ENCODE measurements at places on chromosomes 1 and 21.
A peak's percentile ranks its signal among the peaks of the same experiment; 100 is the strongest.

- no peak for DNase-seq
- peaks cover 18% of the 10 kb centered on the region for H3K4me1 ChIP-seq
- no peaks in the 10 kb centered on the region for H3K36me3 ChIP-seq
Measured at GRCh38 chr1:205443585-205444299, 12.1 kb downstream of the BLACAT1 start.

GRCh38 chr1:200751717-200752116, 13.0 kb downstream of the CAMSAP2 start:
- H3K36me3 ChIP-seq = peaks cover 37% of the 10 kb centered on the region
- H3K27me3 ChIP-seq = no peaks in the 10 kb centered on the region
- no peak overlapping the region for H3K27ac ChIP-seq
- no peak for DNase-seq

DNA sequence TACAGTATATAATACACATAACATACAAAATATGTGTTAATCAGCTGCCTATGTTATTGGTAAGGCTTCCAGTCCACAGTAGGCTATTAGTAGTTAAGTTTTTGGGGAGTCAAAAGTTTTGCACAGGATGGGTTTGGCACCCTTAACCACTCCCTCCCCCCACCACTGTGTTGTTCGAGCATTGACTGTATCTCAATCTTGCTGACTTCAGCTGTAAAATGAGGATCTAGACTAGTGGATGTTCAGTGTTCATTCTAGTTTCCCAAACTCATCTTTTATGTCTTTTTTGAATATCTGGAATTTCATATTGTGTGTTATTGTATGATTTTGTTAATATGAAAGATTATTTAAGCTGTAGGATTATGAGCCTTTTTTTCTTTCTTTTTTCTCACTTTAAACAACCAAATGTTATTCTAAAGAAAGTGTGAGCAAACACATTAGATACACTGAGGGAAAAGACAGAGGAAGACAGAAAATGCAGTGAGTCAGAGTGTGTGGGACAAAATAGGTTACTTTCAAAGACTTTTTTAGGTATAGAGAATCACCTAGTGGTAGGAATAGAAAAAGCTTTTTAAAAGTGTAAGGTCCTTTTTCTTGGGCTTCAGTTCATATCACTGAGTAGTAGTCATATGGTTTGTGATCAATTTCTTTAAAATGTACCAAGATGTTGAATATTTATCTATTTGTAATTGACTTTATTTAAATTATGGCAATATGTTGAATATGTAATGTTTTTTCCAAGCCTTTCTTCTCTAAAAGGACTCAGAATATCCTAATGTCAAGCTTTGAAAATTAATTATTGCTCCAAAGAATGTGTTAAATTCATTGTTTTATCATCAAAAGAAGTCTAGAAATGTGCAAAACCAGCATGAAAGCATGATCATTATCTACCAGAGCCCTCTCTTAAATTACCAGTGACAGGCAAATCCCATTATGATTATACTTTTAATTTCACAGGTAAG, 17.9 kb upstream of the CENPF start:
- H3K4me1 ChIP-seq = peaks cover 38% of the 10 kb centered on the region
- no peaks in the 10 kb centered on the region for H3K27me3 ChIP-seq
- H3K36me3 ChIP-seq = no peaks in the 10 kb centered on the region
- no peak overlapping the region for H3K4me3 ChIP-seq
- DNase-seq = peak; percentile 81
- H3K27ac ChIP-seq = peak overlapping the region; percentile 55

GRCh38 chr1:63916485-63917360, 142.9 kb downstream of the ROR1 start:
- DNase-seq = no peak
- H3K27ac ChIP-seq = no peak overlapping the region
- H3K4me1 ChIP-seq = no peaks in the 10 kb centered on the region
- H3K4me3 ChIP-seq = no peak overlapping the region
